ENCODE measurements at places on chromosomes 13 and 19.

GRCh38 chr13:50527188-50527587 lies 316.3 kb downstream of the DLEU7 start:
- DNase-seq: no peak

- no peak for DNase-seq
Observed at GRCh38 chr19:31424861-31425620, 75.8 kb upstream of the TSHZ3 start.

GRCh38 chr19:32800754-32801153 lies 68.8 kb downstream of the SLC7A9 start:
- no peak for DNase-seq

- no peak for DNase-seq
Observed at GRCh38 chr19:40862333-40862732, 12.1 kb upstream of the CYP2A6 start.

- no peak for DNase-seq
Observed at GRCh38 chr19:38877781-38878574, at the start of gene RINL. TSS of gene RINL (minus strand) at chr19:38878275. CDS start at chr19:38876742, 1,533 bp downstream.

DNA sequence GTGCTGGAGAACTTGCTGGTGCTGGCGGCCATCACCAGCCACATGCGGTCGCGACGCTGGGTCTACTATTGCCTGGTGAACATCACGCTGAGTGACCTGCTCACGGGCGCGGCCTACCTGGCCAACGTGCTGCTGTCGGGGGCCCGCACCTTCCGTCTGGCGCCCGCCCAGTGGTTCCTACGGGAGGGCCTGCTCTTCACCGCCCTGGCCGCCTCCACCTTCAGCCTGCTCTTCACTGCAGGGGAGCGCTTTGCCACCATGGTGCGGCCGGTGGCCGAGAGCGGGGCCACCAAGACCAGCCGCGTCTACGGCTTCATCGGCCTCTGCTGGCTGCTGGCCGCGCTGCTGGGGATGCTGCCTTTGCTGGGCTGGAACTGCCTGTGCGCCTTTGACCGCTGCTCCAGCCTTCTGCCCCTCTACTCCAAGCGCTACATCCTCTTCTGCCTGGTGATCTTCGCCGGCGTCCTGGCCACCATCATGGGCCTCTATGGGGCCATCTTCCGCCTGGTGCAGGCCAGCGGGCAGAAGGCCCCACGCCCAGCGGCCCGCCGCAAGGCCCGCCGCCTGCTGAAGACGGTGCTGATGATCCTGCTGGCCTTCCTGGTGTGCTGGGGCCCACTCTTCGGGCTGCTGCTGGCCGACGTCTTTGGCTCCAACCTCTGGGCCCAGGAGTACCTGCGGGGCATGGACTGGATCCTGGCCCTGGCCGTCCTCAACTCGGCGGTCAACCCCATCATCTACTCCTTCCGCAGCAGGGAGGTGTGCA lies 587 bp downstream of the S1PR4 start:
- DNase-seq: no peak

- no peak for DNase-seq
Observed at GRCh38 chr13:105611424-105611823, 924.0 kb downstream of the EFNB2 start.

- DNase-seq: no peak
Observed at GRCh38 chr13:112102243-112102642, 35.3 kb downstream of the SOX1 start.

DNA sequence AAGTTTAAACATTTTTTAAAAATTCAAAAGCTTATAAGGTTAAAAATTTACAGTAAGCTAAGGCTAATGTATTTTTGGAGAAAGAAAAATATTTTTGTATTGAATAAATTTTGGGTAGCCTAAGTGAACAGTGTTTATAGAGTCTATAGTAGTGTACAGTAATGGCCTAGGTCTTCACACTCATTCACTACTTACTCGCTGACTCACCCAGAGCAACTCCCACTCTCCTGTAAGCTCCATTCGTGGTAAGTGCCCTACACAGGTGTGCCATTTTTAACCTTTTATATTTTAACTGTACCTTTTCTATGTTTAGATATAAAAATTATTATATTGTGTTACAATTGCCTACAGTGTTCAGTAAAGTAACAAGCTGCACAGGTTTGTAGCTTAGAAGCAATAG lies 96.6 kb upstream of the FREM2 start:
- DNase-seq: no peak

GRCh38 chr13:36480726-36481427 lies 48.6 kb downstream of the CCNA1 start:
- no peak for DNase-seq

- DNase-seq: no peak
Observed at GRCh38 chr19:16191216-16191908, 6.2 kb downstream of the FAM32A start.

DNA sequence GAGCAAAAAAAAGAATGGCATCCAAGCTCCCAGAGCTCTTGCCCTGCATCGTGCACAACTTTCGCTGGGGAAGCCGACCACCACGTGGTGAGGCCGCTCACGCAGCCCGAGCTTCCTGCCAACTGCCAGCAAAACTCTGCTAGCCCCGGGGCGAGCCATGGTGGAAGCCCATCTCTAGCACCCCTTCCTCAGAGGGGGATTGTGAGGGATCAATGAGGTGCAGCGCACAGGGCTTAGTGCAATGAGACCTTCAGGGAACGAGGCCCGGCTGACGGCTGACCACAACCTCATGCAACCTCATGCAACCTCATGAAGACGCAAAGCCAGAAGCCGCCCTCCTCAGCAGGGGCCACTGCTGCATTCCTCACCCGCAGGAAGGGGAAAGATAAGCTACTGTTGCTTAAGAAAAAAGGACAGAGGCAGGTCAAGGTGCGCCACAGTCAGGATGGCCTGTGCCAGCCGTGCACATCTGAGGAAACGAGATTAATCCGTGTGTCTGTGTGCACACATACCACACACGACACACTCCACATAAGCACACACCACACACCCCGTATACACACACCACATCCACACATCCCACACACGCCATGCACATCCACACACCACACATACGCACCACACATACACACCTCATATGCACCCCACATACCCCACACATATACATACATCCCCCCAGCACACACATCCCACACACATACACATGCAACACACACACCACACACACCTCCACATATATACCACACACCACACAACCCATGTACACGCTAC lies 9.6 kb downstream of the HSPBP1 start:
- DNase-seq: no peak

GRCh38 chr19:534088-534487 lies 2.5 kb downstream of the CDC34 start:
- no peak for DNase-seq

- DNase-seq: no peak
Observed at GRCh38 chr13:78601874-78602560, 1.3 kb downstream of the POU4F1 start.

- no peak for DNase-seq
Observed at GRCh38 chr13:23845105-23845725, 44.0 kb downstream of the MIPEP start.

- no peak for DNase-seq
Observed at GRCh38 chr13:76720416-76720815, 165.8 kb downstream of the KCTD12 start.

- DNase-seq: no peak
Observed at GRCh38 chr13:62473190-62473943, 1057.7 kb upstream of the PCDH20 start.

GRCh38 chr13:43864921-43865320 lies 14.6 kb downstream of the CCDC122 start:
- no peak for DNase-seq

- DNase-seq: no peak
Observed at GRCh38 chr13:109436055-109436622, 350.2 kb downstream of the IRS2 start.

DNA sequence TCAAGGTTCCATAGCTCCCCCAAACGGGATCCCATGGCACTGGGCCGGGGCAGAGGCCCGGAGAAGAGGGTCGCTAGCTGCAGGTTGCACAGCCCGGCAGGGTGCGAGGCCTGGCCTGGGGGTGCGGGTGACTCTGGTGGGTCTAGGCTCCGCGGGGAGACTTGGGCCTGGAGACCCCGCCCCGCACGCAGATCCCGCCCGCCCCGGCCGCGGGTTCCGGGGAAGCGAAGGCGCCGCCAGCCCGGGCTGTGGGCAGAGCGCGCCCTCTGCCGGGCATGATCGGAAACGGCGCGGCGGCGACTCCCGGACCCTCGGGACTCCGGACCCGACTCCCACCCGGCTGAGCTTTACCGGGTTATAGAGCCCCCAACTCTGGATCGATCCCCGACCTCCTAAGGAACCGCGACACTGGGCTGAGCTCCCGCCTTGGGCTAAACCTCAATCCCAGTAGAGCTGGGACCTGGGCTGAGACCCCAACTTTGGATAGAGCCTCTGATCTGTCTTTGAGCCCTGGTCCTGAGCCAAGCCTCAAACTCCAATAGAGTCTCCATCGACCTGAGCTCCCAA lies 3.1 kb upstream of the TNFAIP8L1 start:
- DNase-seq: peak; percentile 94

DNA sequence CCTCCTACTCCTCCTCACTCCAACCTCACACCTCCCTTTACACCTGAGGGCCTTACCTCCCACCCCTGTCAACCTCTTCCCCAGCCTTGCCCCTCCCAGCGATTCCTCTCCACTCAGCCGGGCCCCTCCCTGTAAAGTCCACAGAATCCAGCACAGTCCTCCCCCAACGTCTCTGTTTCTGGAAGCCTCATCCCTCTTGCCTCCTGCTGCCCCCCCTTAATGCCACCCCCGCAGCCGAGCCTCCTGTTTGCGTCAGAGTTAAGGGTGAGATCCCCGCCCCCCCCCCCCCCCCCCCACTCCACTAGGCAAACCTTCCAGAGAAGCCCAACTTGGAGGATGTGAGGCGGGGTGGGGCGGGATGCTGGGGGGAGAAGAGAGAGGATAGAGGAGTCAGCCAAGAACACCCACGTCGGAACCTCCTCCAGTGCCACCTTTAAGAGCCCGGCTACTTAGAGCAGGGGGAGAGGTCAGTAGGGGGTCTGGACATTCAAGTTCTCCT lies 2.1 kb downstream of the UNC13A start:
- DNase-seq: peak; percentile 33

GRCh38 chr13:97948041-97948440 lies 5.4 kb upstream of the IPO5 start:
- DNase-seq: no peak

GRCh38 chr19:4279267-4279529 lies 132 bp downstream of the SHD start:
- DNase-seq: no peak

DNA sequence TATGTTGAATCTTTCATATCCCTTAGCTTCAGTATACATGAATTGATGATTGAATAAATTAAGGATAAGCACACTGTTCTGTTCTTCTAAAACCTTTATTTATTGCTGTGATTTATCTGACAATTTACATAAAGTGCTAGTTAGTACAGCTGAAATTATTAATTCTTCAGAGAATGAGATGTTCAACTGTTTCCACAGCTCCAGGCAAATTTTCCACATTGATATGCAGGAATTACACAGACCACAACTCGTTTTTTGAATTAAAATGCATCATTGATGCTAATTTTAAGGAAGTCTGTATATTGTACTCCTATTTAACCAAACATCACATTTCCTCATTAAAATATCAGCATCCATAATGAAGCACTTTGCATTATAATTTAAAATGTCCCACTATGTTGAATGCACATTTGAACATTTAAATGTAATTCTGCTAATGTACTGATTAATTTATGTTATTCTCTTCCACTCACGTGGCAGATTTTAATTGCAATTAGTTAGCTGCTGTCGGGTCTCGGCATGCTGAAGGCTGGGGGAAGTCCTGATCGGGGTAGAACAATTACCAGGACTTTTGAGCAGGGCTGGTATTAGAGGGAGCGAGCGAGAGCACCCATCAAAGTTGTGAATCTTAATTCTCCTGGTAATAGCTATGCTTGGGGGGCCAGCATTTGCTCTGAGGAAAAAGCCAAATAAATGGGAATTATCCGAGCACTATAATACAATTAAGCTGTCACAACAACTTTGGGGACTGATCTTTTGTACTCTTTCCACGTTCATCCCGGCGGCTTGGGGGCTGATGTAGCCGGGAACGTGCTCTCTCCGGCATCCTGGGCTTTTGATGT lies 136.7 kb upstream of the TMTC4 start:
- no peak for DNase-seq

- no peak for DNase-seq
Observed at GRCh38 chr19:33752018-33752800, 44.5 kb upstream of the KCTD15 start.

DNA sequence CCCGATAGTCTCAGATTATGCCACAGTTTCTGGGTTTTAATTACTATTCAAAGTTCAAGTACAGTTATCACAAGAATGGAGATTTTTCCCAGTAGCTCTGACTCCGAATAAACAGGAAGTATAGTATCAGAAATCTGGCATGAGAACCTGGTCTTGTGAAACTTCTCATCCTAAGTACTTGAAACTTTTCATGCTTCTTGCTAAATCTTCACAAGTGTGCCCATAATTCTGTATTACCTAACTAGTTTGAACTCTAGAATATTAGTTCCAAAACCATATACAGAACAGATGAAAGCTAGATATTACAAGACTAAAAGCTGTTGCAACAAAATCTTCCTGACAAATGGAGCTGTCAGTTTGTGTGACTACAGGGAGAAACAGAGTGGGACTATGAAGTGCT lies 70.5 kb upstream of the CSNK1A1L start:
- DNase-seq: peak; percentile 49

- DNase-seq: peak; percentile 57
Observed at GRCh38 chr13:73090116-73090822, 31.5 kb downstream of the KLF5 start.

DNA sequence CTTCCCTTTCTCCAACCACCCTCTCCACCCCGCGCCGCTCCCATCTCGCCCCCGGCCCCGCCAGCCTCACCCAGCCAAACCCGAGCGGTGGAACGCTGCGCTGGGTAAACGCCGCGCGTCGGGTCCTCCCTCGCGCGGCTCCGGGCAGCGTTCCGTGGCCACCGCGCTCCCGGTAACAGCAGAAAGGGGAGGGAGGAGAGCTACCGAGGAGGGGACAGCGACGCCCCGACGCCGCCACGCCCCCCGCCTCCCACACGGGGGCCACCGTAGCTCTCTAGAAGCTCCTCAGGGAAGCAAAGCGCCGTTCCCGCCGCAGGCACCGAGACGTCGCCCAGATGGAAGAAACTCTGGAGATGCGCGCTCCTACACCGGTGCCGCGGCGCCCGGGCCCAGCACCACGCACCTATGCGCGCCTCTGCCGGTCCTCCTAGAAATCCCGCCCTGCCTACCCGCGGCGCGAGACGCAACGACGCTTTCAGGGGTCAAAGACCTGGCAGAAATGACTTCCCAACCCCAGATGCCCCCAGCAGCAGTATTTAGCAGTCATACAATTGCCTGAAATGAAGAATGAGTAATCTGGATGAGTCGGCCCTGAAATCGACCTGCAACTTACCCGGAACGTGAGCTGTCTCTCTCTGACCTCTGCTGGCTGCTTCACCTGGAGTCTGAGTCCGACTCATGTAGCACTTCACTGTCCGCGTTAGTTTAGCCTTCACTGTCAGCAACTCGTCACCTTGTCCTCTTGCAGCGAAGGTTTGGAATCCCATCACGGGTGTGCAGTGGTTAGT lies at the start of gene RUBCNL:
TSS of gene RUBCNL (minus strand) at position 189 of the 788 bp plus-strand sequence. CDS start 14,777 bp downstream, outside the sequence.
- peak; percentile 54 for DNase-seq

- no peak for DNase-seq
Observed at GRCh38 chr13:51970349-51970748, 40.9 kb downstream of the ATP7B start.
